Activated CD8-positive, alpha-beta memory T cell treated with anti-CD3 and anti-CD28 coated beads, Interleukin-2, amount 50 U/mL, for 48 hours (primary cell): ENCODE measurements at places on chromosomes 12 and 14.
A peak's percentile ranks its signal among the peaks of the same experiment; 100 is the strongest.

DNA sequence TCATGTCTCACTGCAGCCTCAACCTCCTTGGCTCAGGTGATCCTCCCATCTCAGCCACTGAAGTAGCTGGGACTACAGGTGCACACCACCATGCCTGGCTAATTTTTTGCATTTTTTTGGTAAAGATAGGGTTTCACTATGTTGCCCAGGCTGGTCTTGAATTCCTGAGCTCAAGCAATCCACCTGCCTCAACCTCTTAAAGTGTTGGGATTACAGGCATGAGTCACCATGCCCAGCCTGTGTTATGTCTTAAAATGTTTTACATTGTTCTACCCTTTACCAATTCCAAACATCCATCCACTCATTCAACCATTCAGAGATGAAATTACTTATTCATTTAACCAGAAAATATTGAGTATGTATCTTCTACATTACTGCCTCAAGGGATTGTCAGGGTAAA, 111.6 kb upstream of the BTG1 start:
- no peak for DNase-seq

DNA sequence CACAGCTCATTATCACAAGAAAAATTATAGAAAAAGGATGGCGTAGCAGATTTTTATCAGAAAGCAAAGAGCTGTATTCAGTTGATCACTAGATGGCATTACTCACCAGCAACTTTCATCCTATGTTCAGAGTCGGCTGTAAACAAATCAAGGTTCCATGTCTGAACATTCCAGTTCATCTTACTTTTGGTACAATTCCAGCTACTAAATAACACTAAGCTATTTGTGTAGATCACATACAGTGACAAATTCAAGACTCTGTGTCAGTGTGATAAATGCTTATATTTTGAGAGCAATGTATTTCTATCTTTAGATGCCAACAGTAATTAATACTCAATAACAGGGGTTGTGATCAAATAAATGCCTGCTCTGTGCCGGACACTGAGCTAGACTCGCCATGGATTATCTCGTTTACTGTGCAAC, 30.1 kb downstream of the NRDE2 start:
- no peak for DNase-seq

GRCh38 chr14:68137704-68138619, 318.4 kb downstream of the RAD51B start:
- DNase-seq: no peak

DNA sequence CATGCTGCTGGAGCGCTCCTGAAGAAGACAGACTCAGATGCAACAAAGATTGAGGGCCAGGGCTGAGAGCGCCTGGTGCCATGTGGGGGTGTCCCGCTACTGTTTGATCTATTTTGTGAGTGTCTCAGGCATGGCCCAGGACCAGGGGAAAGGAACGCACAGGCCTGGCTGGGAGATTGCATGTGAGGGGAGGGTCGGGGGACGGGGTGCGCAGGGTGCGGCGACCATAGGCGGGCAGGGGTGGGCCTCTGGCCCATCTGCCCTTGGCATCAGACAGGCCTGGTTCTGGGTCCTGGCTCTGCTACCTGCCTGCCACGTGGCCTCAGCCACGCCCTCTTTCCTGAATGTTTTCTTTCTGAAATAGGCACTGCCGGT, 47.5 kb downstream of the BEGAIN start:
- no peak for DNase-seq

GRCh38 chr14:65776193-65776852, 363.8 kb downstream of the FUT8 start:
- DNase-seq: no peak

DNA sequence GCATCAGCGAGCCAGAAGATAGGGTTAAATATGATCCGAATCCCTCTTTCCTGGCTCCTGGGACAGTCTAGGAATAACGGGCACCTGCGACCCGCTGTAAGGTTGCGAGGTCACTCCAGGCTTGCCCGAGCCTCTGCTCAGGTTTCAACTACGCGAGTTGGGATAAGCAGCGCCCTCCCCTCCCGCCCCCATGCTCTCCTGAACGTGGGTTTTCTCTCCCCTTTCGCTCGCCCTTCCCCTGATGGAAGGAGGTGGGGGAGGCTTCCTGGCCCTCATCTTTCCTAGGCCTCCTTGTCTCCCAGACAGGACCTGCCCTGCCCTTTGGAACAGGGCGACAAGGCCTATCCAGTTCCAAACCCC, 753 bp upstream of the ATP5MC2 start:
- DNase-seq: peak; percentile 74

DNA sequence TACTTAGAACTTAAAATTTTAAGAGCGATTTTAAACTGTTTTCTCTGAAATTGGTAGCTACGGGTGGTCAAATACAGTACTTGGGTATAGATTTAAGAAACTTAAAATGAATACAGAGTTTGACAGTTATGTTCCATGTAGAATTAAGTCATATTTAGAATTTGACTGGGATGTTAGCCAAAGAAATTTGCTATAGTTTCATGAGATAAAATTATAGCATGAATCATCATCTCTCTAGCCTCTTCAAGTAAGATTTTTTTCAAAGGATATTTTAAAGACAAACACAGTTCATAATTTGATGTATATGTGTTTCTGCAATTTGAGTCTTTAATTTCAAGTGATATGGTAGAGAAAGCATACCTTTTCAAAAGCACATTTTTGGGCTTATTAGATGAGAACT, 41.0 kb downstream of the ZCRB1 start:
- DNase-seq: no peak

- DNase-seq: no peak
Measured at GRCh38 chr12:76303989-76304460, 44.2 kb downstream of the BBS10 start.

GRCh38 chr12:48197549-48197970, 5.5 kb downstream of the OR10AD1 start:
- no peak for DNase-seq

- DNase-seq: no peak
Measured at GRCh38 chr14:27267876-27268275, 670.0 kb upstream of the NOVA1 start.

GRCh38 chr14:28709571-28710305, 56.8 kb upstream of the FOXG1 start:
- DNase-seq: no peak

DNA sequence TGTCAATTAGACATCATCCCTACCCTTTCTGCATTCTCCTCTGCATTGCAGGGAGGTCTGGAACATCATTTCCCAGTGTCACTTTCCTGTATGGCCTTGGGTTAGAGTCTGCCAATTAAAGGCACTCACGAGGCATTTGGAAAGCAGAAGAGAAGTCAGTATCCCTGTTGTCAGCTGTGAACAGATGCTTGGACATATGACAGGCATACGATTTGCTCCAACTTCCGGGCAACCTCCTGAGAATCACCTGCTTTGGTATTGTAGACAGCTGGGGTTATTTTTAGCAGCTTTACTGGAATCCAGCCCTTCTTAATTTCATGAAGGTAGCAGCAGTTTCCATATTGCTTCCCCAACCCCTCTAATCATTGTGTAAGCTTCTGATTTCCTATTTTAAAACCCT, 88.7 kb upstream of the DHRS4 start:
- no peak for DNase-seq

DNA sequence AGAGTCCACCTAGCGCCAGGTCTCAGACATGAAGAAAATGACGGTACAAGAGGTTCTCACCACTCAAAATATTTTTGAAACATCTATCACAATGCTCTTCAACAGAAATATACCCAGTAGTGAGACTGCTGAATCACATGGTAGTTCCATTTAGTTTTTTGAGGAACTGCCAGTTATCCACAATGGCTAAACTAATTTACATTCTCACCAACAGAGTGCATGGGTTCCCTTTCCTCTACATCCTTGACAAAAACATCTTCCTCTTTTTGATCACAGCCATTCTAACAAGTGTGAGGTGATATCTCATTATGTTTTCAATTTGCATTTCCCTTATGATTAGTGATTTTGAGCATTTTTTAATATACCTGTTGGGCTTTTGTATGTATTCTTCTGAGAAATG, 5.7 kb upstream of the GPR65 start:
- DNase-seq: no peak

GRCh38 chr14:24307575-24308341, at the start of gene CIDEB:
TSS of gene CIDEB (minus strand) at chr14:24307977. CDS start at chr14:24307858, 119 bp downstream.
- DNase-seq: peak; percentile 78

DNA sequence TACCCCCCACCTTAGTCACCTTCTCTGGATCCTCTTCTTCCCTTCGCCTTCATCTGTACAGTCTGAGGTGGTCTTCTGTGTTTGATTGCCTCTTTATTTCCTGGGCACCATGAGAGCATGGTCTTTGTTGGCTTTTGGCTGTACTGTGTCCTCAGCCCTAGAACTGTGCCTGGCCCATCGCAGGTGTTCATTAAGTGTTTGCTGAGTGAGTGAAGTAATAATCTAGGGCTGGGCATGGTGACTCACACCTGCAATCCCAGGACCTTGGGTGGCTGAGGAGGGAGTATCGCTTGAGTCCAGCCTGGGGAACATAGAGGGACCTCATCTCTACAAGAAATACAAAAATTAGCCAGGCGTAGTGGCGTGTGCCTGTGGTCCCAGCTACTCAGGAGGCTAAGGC, 13.9 kb downstream of the ALDH2 start:
- DNase-seq: no peak

GRCh38 chr12:130469552-130469951, 131.9 kb downstream of the PIWIL1 start:
- DNase-seq: no peak

DNA sequence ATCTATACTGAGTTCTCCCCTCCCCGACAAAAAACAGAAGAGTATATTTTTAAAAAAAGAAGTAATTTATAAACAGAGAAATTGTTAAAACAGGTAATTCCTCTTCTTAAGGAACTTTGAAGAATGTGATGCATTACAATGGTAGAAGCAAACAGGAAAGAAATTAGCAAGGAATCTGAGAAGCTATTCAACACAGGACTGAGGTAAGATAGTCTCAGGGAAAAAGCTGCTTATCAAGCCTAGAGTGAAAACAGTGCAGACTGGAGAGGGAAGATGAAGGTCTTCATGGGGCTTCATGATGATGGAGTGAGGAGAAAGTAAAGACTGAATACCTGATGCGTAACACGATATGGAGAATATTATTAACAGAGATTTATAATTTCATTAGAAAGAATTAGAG, 880.0 kb downstream of the SLC16A7 start:
- DNase-seq: no peak
